GM23338 (cell line): ENCODE measurements at places on chromosomes 2 and 18. TPM values are rescaled to one million over a fixed set of nuclear protein-coding genes. Genes with fewer than 3 reads are reported as not detected.

KHK gene
- polyA plus RNA-seq = 8.4 and 9.7 TPM in 2 replicates

CREG2 gene
- 1.5 and 1.7 TPM in 2 replicates for polyA plus RNA-seq

RNU2-63P gene
- polyA plus RNA-seq = 2.0 and 2.8 TPM in 2 replicates

NOTO gene
- 0.06 and 0.12 TPM in 2 replicates for polyA plus RNA-seq

SDC1 gene
- polyA plus RNA-seq = 16.1 and 16.6 TPM in 2 replicates

NMUR1 gene
- polyA plus RNA-seq = 0.24 and 0.29 TPM in 2 replicates

SOCS6 gene
- polyA plus RNA-seq = 4.4 and 4.6 TPM in 2 replicates

SCYGR4 gene
- not detected in 2 replicates for polyA plus RNA-seq

OSBPL1A gene
- 55.6 and 67.5 TPM in 2 replicates for polyA plus RNA-seq

KCNG2 gene
- polyA plus RNA-seq = 0.13 TPM in 1 of 2 replicates, not detected in the other

RNF125 gene
- polyA plus RNA-seq = 10.9 and 11.4 TPM in 2 replicates

FIGN gene
- polyA plus RNA-seq = 12.1 and 23.6 TPM in 2 replicates

CCDC121 gene
- 1.6 and 2.1 TPM in 2 replicates for polyA plus RNA-seq

CHRNA1 gene
- not detected in 2 replicates for polyA plus RNA-seq

LNPK gene
- polyA plus RNA-seq = 5.2 and 5.4 TPM in 2 replicates

ZSWIM2 gene
- polyA plus RNA-seq = not detected in 2 replicates

NEU4 gene
- polyA plus RNA-seq = 0.12 and 0.29 TPM in 2 replicates

ZNF521 gene
- 3.1 and 3.8 TPM in 2 replicates for polyA plus RNA-seq

HAAO gene
- polyA plus RNA-seq = 2.4 and 3.2 TPM in 2 replicates

SERPINB3 gene
- 0.27 and 0.33 TPM in 2 replicates for polyA plus RNA-seq

IL1B gene
- 0.14 TPM in 1 of 2 replicates, not detected in the other for polyA plus RNA-seq

EFHD1 gene
- 6.2 and 6.4 TPM in 2 replicates for polyA plus RNA-seq

USP40 gene
- polyA plus RNA-seq = 4.0 and 5.7 TPM in 2 replicates

PLA2R1 gene
- 0.37 and 0.57 TPM in 2 replicates for polyA plus RNA-seq

PAX3 gene
- polyA plus RNA-seq = not detected in 2 replicates

STK11IP gene
- 14.2 and 16.6 TPM in 2 replicates for polyA plus RNA-seq

KRTCAP3 gene
- polyA plus RNA-seq = 51.2 and 52.4 TPM in 2 replicates

LAMA3 gene
- 3.3 and 3.9 TPM in 2 replicates for polyA plus RNA-seq

AGBL5 gene
- 17.9 and 18.5 TPM in 2 replicates for polyA plus RNA-seq

POTEC gene
- polyA plus RNA-seq = not detected in 2 replicates

NPAS2 gene
- polyA plus RNA-seq = 1.0 and 1.1 TPM in 2 replicates

GTF3C2 gene
- polyA plus RNA-seq = 69.1 and 81.7 TPM in 2 replicates

GPBAR1 gene
- polyA plus RNA-seq = 0.37 and 0.44 TPM in 2 replicates

DSC3 gene
- 0.52 and 0.68 TPM in 2 replicates for polyA plus RNA-seq

CXCR4 gene
- 2.1 and 2.5 TPM in 2 replicates for polyA plus RNA-seq

ASIC4 gene
- polyA plus RNA-seq = 0.13 and 0.40 TPM in 2 replicates

GKN1 gene
- polyA plus RNA-seq = not detected in 2 replicates

YIPF4 gene
- polyA plus RNA-seq = 21.5 and 24.9 TPM in 2 replicates

SLC23A3 gene
- polyA plus RNA-seq = 0.10 and 0.26 TPM in 2 replicates

FEV gene
- not detected in 2 replicates for polyA plus RNA-seq

COLEC11 gene
- 1.5 and 1.8 TPM in 2 replicates for polyA plus RNA-seq

ALPP gene
- polyA plus RNA-seq = 0.07 TPM in 1 of 2 replicates, not detected in the other

TBR1 gene
- polyA plus RNA-seq = not detected in 2 replicates

ALMS1 gene
- polyA plus RNA-seq = 35.0 and 38.8 TPM in 2 replicates

NFATC1 gene
- 2.7 and 3.9 TPM in 2 replicates for polyA plus RNA-seq

APCDD1 gene
- polyA plus RNA-seq = 0.31 and 0.61 TPM in 2 replicates

APOB gene
- 0.08 and 0.12 TPM in 2 replicates for polyA plus RNA-seq

AFF3 gene
- 0.73 and 1.5 TPM in 2 replicates for polyA plus RNA-seq
